ENCODE measurements at places on chromosomes 2 and 18.

- DNase-seq, result no peak
Observed at GRCh38 chr2:191280834-191281756, 35.9 kb downstream of the MYO1B start.

DNA sequence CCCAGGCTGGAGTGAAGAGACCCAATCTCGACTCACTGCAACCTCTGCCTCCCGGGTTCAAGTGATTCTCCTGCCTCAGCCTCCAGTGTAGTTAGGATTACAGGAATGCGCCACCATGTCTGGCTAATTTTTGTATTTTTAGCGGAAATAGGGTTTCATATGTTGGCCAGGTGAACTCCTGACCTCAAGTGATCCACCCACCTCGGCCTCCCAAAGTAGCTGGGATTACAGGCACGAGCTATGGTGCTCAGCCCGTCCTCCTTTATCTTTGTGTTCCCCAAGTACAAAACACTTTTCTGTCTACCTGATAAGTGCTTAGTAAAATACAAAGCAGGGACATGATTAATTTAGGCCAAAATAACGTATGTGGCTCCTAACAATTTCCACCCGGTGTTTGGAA is 91.2 kb upstream of the STK17B start:
- DNase-seq, result peak; percentile 40

DNA sequence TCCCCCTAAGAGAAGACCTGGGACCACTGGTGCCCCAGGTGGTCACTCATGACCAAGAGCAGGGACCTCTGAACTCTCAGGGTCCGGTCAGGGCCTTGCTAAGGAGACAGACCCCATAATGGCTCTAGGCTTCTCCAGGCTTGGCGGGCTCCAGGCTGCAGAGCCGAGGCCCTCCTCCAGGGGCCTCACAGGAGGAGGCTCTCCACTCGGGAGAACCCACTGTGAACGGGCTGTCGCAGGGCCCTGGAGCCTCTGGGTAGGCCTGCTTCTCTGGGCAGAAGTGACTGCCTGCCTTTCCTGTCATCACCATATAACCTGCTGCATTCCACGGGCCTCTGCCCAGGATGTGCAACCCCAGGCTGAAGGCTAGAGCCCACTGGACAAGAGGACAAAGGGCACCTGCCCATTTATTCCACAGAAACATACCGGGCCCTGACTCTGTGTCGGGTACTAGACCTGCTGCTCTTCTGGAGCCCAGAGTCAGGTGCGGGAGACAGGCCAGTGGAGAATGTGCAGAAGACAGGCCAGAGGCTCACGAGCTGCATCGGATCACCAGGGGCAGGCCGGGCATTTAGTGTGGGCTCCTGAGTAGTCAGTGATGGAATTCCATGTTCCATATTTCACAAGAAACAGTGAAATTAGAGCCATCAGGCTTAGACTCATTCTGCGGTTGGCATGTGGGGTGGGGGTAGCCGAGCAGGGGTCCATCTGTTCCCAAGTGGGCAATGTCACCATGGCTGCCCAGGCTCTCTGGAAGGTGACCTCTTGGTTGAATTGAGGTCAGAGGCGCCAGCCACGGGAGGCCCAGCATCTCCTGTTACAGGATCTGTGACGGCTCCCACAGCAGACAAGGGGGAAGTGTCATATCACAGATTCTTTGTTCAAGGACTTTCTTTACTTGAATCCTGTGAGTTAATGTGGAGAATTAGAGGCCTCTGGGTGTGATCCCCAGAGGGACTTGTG is 220.8 kb downstream of the SH3RF3 start:
- no peak for DNase-seq

DNA sequence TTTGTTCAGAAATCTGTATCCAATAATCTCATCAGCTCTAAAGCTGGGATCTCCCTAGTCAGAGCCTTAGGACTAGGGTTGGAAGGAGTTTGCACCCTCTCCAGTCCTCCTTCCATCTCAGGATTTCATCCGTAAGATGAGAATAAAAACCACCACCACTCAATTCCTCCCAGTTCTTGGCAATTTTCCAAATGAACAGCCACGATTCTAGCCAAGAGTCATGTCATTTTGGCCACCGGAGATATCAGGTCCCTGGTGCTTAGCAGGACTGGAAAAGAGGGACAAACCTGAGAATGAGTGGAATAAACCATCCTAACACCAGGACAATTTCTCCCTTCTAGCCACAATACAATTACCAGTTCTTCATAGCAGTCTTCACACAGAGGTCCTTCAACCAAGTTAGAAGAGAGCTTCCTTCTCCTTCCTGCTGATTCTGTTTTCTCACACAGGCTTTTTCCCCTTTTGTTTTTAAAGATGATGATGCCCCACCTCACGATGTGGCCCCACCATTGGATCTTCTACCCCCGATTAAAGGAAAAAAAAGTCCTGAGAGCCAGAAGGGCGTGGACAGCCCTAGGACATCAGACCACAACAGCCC is 36.2 kb downstream of the KIAA2012 start:
- no peak for DNase-seq

GRCh38 chr2:239093952-239094351 is 246.1 kb downstream of the TWIST2 start:
- DNase-seq, result no peak

GRCh38 chr18:8794156-8794933 is 89.0 kb downstream of the MTCL1 start:
- no peak for DNase-seq

DNA sequence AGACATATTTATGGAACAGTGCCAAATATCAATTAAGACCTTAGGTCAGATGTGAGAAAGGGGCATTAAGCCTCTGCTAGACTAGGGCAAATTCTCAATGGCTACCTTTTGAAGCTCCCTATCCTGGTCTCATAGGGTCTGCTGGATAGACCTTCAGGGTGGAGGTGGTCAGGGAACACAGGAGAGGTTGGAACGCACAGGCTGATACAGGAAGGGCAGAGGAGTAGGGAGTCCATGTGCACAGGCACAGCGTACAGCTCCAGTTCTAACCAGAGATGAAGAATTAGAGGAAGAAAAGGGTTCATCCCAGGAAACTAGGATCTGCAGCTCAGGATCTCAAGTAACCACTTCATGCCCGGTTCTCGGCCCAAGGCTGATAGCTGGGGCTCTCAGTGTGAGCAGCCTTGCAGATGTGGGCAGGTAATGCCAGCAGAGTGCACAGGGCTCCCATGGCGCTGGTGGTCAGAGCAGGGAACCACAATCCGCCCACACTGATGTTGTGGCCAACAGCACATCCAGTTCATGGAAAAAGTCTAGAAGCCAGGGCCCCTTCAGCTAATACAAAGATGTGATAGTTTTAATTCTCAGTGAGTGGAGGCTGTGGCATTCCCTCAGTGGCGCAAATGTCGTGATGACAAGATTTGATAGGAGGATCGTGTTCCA is 3.4 kb upstream of the EVA1A start:
- DNase-seq, result no peak

DNA sequence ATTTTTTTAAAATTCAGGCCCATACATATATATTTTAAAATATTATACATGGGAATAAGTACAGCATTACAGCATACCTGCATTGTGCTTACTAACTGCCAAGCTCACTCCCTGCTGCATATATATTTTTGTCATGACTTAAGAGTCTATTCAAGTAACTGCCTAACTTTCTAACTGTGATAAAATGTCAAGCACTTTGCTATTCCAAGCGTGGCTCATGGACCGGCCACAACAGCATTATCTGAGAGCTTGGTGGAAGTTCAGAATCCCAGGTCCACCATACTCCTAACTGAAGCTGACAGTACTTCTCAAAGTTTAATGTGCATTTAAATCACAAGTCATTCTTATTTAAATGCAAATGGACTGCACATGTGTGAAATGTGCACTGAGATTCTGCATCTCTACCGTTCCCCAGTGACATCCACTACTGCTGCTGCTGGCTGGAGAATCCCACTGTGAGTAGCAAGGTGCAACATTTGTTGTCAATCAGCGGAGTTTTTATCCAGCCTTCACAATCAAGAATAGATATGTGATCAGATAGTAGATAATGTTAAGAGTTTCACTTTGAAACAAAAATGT is 79.1 kb downstream of the DYM start:
- DNase-seq, result no peak

GRCh38 chr2:219916281-219916680 is 288.9 kb downstream of the SLC4A3 start:
- no peak for DNase-seq

GRCh38 chr2:85766229-85766628 is 12.4 kb downstream of the ATOH8 start:
- DNase-seq, result no peak

GRCh38 chr2:161796192-161796591 is 172.0 kb downstream of the SLC4A10 start:
- no peak for DNase-seq

GRCh38 chr2:883803-884748 is 66.6 kb upstream of the SNTG2 start:
- DNase-seq, result no peak

DNA sequence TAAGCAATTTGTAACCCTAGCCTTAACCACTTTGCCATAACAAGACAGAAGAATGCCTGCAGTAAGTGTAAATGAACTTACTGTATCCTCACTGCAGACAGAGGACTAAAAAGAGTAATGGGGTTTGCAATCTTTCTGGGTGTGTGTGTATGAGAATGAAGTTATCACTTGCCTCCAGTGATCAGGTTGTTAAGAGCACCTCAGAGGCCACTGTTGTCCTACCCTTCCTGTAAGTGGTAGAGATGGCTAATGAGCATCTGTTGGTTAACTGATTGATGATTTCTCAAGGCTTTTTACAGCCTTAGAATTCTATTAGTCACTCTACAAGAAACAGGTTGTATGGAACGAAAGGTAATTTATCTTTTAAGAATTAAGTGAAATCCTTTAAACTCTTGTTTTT is 27.6 kb upstream of the GTF2A1L start:
- DNase-seq, result no peak

GRCh38 chr2:199315299-199316179 is 142.2 kb downstream of the SATB2 start:
- DNase-seq, result no peak

DNA sequence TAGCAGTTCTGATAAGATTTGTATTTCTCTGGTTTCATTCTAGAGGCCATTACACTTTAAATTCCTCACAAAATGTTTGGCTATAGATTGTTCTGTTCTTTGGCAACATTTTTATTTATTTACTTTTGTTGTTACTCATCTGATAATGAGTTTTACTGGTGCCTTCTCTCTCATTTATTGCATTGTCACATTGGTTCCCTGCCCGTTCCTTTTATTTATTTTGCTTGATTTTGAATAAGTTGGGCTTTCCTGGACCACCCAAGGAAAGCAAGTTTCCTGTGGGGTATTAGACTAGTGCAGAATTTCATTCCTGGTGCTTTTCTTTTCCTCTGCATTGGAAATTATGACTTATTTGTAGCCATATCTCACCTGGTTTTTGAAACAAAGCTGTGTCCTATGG is 232.0 kb downstream of the SOCS6 start:
- DNase-seq, result no peak

GRCh38 chr2:171630812-171631626 is 56.2 kb upstream of the DYNC1I2 start:
- no peak for DNase-seq

DNA sequence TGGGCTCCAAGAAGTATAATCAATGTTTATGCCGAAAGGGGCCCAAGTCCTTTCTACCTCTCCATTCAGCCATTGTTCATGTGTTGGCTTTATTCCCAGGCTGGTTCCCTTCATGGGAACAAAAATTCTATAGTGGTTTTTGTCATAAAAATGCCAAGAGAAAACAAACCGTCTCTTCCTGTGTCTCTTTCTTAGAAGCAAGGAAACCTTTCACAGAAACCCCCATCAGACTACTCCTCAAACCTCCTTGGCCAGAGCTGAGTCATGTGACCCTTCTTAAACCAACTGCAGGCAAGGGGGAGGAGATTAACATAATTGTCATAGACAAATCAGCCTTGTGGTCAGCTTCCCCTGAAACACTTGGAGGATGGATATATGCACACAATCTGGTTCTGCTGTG is 75.1 kb upstream of the TANK start:
- peak; percentile 12 for DNase-seq

GRCh38 chr2:23401427-23402204 is 16.6 kb downstream of the KLHL29 start:
- no peak for DNase-seq

DNA sequence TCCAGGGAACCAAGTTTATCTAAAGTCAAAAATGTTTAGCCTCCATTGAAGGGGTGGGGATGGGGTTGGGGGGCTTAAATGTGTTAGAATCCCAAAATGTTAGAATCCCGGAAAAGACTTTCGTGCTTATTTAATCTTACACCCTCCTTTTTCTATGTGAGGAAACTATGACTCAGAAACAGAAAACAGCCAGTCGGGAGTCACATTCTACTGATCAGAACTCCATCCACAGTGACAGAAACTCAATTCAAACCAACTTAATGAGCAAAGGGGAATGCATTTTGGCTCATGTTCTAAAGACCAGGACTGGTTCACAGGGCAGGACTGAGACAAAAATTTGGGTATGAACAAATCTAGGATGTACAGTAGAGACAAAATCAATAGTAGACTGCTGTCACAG is 31.9 kb upstream of the AFTPH start:
- DNase-seq, result no peak

DNA sequence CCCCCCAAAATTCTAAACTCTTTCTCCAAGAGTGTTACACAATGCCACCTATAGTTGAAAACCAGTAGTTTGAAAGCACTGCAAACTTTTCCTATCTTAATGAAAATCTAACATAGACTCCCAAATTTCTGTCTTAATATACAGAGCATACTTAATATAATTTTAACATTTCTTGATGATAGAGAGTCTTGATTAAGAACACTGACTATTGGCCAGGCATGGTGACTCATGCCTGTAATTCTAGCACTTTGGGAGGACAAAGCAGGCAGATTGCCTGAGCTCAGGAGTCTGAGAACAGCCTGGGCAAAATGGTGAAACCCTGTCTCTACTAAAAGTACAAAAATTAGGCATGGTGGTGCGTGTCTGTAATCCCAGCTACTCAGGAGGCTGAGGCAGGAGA is 34.2 kb downstream of the ASXL2 start:
- DNase-seq, result no peak

GRCh38 chr18:3970929-3971328 is 484.2 kb downstream of the DLGAP1 start:
- DNase-seq, result no peak

DNA sequence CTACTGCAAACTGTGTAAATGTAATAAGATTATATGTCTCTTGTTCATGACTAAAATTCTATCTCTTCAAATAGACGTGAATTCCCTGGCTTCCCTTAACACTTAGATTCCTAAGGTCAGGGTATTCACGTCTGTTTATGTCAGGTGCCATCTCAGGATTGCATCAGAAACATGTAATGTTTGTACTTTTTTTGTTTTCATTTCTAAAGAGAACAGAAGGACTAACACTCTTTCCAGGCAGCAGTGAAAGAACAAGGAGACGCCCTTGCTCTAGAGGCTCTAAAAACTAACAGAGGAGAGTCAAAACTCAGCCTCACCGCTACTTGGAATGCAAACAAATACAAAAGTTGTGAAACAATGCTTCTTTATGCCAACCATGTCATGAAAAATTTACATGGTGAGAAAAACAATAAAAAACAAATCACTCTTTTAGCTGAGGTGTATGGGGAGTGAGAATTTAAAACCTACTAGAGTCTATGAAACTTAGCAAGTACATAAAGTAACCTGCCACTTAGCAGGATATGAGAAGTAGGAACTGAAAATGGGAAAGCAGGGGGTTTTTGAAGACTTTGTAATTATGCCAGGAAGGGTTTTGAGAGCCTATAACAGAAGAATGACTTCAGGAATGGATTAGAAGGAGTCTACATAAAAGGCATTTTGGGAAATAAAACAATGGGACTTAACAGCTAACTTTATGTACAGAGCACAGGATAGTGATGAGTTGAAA is 522.7 kb downstream of the THSD7B start:
- no peak for DNase-seq

GRCh38 chr2:192011196-192011595 is 164.3 kb upstream of the CAVIN2 start:
- no peak for DNase-seq

GRCh38 chr2:144334551-144334950 is 185.4 kb downstream of the ZEB2 start:
- DNase-seq, result no peak

All from activated CD4-positive, alpha-beta memory T cell treated with anti-CD3 and anti-CD28 coated beads for 36 hours (primary cell).